Hematopoietic multipotent progenitor cell treated with erythropoietin and hydrocortisone succinate and interleukin-3 and kit ligand, for 8 days (in vitro differentiated cells): ENCODE measurements at places on chromosomes 2 and 18.
A peak's percentile ranks its signal among the peaks of the same experiment; 100 is the strongest.

GRCh38 chr2:162688403-162688802, 150.2 kb downstream of the KCNH7 start:
- DNase-seq = no peak

GRCh38 chr2:216308576-216308975, 63.7 kb downstream of the MARCHF4 start:
- no peak for DNase-seq

GRCh38 chr2:121234791-121235190, 50.2 kb downstream of the TFCP2L1 start:
- no peak for DNase-seq

DNA sequence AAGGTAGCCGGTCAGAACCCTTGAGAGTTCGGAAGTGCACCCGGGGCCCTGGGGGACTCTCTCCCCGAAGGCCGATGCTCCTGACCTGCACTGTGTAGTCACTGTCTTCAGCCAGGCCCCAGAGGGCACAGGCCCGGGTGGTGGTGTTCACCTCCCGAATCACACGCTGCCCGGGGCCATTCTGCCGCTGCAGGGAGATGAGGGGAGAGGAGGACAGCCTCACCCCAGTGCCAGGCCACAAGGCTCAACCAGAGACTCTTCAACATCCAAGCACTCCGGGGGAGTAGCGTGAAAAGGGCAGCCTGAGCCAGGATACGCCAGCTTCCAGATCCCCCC, 1.1 kb downstream of the FNDC4 start:
- no peak for DNase-seq

- no peak for DNase-seq
Measured at GRCh38 chr2:45265336-45265735, 256.1 kb upstream of the SIX2 start.

DNA sequence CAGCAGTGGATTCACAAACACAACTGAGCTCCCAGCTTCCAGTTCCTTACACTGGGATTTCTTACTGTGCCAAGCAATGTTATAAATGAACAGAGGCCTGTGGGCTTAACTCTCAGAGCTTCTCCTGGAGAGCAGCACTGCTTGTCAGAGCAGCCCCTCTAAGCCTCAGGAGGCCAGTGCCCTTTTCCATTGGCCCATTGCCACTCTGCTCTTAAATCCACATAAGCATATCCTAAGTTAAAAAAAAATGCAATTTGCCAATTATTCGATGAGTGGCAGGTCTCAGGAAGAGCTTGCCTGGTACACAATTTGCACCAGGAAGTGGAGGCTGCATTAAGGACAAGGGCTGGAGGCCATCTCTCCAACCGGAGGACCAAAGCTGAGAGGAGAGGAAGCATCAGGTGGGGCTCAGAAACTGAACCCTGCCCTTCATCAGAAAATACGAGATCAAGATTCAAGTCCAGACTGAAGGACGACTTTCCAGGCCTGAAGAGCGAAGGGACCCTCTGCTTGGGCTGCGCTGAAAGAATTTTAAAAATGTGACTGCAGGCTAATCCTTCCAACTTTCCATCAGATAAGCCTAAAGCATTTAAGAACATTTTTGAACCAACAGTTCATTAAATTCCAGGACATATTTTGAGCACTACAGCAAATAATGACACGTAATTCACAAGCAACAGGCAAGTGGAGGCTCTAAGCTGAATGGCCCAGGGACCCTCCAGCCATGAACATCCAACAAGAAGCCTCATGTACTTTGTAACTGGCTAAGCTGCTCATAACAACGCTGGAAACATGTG, 28.4 kb upstream of the PXDN start:
- DNase-seq = no peak

DNA sequence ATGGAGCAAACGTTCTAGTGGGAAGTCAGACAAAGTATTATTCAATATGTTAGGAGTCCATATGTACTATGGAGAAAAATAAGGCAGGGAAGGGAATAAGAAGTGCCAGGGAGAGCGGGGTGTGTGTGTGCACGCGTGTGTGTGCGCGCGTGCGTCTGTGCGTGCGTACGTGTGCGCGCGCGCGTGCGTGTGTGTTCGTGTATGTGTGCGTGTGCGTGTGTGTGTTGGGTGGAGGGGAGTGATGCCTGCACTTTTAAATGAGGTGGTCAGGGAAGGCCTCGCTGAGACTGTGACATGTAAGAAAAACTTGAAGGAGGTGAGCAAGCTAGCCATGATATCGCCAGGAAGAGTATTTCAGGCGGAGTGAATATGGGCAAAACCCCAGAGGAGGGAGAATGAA, 1.6 kb upstream of the MREG start:
- no peak for DNase-seq

GRCh38 chr18:39421276-39421675, 1855.7 kb upstream of the CELF4 start:
- no peak for DNase-seq

DNA sequence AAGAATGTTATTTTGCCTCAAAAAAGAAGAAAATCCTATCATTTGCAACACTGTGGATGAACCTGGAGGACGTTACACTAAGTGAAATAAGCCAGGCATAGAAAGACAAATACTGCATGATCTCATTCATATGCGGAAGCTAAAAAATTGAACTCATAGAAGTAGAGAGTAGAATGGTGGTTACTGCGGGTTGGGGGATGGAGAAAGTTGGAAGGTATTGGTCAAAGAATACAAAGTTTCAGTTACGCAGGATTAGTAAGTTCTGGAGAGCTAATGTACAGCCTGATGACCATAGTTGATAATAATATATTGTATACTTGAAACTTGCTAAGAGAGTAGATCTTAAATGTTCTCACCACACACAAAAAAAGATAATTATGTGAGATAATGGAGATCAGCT, 5.0 kb upstream of the GALNT5 start:
- DNase-seq = no peak

- no peak for DNase-seq
Measured at GRCh38 chr2:132646540-132647108, 23.4 kb downstream of the LYPD1 start.

GRCh38 chr18:24660956-24661355, 200.5 kb downstream of the HRH4 start:
- DNase-seq = no peak

DNA sequence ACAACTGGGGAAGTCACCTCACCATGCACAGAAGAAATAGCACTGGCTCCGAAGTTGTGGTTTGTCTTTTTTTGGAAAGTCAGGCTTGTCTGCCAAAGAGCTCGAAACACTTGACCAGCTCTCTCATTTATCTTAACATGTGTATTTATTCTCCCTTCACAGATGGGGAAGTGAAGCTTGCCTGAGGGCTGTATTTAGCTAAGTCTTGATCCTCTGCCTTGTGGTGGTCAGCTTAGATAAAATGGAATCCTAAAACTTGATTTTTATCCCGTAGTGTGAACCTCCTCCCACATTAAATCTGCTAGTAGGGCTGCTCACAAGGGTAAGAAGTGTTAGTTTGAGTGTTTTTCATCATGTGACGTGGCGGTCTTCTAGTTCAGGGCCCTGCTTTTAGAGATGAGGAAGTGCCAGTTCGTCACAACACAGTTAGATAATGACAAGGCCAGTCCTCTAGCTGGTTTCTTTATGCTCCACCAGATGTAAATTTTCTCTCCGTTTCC, 89.7 kb downstream of the TMEM247 start:
- DNase-seq = peak; percentile 50

DNA sequence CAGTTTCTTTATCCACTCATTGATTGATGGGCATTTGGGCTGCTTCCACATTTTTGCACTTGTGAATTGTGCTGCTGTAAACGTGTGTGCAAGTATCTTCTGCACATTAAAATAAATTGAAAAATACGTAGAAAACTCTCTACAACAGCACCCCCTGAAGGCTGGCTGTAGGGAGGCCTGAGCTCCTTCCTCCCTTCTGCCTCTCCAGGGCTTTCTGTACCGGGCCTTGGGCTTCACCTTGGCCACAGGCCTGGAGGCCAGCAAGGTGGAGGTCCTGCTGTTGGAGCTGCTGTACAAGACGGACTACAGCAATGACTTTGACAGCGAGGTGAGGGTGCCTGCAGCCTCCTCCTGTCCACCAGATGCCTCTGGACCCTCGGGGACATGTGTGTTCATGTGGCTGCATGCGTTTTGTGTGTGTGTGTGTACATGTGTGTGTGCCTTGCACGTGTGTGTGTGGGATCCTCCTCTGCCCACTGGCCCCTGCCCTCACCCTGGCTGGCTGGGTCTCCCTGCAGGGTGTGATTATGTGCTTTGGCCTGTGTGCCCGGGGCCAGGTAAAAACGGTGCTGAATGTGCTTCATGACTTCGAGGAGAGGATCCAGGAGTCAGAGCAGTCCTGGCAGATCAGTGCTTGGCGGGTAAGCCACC, 29.2 kb downstream of the MROH2A start:
- DNase-seq = no peak

- DNase-seq = no peak
Measured at GRCh38 chr2:226687641-226688253, 111.9 kb downstream of the IRS1 start.

DNA sequence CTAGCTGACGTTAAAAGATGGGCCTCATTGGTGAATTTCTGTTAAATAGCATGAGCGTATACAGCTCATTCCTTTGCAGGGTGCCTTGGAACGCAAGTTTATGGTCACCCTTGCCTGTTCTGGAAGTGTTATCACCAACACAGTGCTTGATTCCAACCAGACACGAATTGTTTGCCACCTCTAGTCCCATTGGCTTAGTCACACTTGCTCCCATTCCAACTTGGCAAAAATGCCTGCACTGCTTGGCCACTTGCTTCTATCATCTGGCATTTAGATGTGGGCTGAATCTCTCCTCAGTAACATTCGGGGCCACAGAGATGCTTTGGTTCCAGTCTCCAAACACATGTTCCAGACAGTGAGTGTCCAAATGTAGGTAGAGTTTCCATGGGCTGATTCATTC, 27.5 kb upstream of the ACVR1 start:
- no peak for DNase-seq

DNA sequence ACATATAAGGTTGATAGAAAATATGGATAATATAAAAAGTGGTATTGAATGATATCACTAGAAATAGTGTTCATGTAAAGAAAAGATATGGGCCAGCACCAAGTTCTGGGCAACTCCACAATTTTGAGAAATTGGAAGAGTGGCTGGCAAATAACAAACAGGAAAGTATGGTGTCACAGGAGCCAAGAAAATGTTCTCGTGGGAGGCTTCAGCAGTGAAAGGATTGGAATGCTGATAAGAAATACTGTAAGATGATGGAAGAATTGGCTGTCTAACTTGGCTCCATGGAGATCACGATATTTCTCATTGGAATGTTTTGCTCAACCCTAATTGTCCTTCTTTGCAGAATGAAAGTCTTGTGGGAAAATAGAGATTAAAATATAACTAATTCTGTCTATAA, 856.8 kb downstream of the DPP10 start:
- DNase-seq = no peak

GRCh38 chr18:72637721-72638120, 93.6 kb upstream of the CBLN2 start:
- DNase-seq = no peak

DNA sequence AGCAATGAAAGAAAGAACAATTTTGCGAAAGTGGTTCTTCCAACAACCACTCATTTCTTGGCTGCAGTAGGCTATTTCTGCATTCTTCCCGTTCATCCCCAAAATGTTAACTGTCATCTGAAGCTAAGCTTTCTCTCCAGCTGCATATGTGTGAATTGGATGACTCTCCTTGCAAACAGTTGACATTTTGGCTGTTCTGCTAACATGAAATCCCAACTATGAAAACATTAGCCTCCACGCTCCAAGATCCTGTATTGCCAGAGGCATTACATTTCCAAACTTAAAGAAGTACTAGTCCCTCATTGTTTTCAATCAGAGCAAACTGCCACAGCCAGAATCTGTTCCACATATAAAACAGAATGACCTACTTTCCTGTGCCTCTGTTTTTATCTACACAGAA, 88.5 kb downstream of the TGIF1 start:
- DNase-seq = no peak

GRCh38 chr2:86238354-86238753, 39.1 kb downstream of the MRPL35 start:
- no peak for DNase-seq

DNA sequence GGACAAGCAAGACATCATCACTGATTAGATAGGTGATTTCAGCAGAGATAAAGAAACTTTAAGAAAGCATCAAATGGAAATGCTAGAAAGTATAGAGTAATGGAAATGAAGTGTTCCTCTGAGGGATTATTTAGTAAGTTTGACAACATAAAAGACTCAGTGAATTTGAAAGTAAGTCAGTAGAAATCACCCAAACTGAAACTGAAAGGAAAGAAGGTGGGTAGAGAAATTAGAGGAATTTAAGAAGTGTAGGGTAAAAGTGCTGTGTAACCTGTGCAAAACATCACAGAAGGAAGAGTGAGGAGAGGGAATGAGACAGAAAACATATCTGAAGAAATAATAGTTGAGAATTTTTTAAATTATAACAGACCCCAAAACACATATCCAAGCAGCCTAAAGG, 343.1 kb downstream of the CBLN2 start:
- DNase-seq = no peak

- DNase-seq = no peak
Measured at GRCh38 chr2:63051042-63051794, 588 bp downstream of the OTX1 start.

DNA sequence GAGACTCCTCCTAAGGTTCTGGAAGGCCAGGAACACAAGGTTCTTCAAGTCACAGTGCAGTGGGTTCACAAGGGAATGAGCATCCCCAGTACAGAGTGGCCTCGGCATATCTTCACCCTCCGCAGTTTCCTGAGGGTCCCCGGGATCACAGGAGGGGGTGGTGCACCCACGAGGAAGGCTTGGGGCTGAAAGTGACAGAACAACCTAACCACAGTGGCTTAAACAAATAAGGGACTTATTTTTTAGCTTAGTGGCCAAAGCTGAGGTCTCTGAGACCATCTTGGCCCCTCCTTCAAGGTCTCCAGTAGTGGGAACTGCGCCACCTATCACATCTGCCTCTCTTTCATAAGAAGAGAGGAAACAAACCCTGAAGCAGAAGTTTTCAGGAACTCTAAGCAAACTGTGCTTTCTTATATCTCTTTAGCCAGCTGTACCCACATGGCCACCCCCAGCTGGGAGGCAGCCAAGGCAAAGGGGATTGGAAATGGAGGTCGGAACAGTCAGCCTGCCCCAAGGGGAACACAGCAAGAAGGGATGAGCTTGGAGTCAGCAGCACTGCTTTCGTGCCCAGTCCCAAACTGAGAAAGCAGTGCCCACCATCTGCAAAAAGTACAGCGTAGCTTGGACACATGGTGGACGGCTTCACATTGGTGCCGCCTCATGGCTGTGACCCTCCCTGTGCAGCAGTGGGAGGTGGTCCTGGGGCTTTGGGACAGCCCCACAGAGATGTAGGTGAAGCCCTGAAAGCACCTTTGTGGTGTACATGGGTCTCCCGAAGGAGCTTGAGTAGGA, 260.0 kb upstream of the ID2 start:
- peak; percentile 41 for DNase-seq

- DNase-seq = peak; percentile 25
Measured at GRCh38 chr2:3651691-3652648, 6.0 kb upstream of the ALLC start.

GRCh38 chr2:47357483-47357882, 45.5 kb upstream of the MSH2 start:
- DNase-seq = peak; percentile 63

GRCh38 chr18:57211776-57212175, 64.9 kb downstream of the BOD1L2 start:
- DNase-seq = no peak

- no peak for DNase-seq
Measured at GRCh38 chr2:26952374-26952773, 18.1 kb upstream of the MAPRE3 start.
